ENCODE measurements at places on chromosomes 3 and 15. TPM values are rescaled to one million over a fixed set of nuclear protein-coding genes. Genes with fewer than 3 reads are reported as not detected.

- no peaks in the 10 kb centered on the region for H3K36me3 ChIP-seq
- H3K4me3 ChIP-seq: no peak overlapping the region
- DNase-seq: no peak
- H3K4me1 ChIP-seq: no peaks in the 10 kb centered on the region
- H3K27ac ChIP-seq: no peak overlapping the region
These were observed 25.3 kb downstream of the ARL14 start for GRCh38 chr3:160702290-160702689.

- H3K27ac ChIP-seq: no peak overlapping the region
- H3K36me3 ChIP-seq: no peaks in the 10 kb centered on the region
- no peaks in the 10 kb centered on the region for H3K4me1 ChIP-seq
- H3K27me3 ChIP-seq: no peaks in the 10 kb centered on the region
- no peak overlapping the region for H3K4me3 ChIP-seq
These were observed 224.0 kb downstream of the CHL1 start for GRCh38 chr3:420584-420983.

DNA sequence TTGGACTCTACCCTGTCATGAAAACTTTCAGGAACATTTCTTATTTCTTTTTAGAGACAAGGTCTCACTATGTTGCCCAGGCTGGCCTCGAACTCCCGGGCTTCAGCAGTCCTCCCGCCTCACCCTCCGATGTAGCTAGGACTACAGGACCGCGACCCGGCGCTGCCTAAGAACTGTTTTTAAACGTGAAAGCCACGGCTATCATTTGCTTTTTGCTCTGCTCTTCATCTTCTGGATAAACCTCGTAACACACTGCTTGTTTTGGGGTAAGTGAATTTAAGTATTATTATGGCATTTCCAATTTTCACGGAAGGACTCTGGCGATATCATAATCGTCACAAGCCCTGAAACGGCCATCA lies 14.3 kb upstream of the CCNL1 start:
- DNase-seq: no peak
- peak overlapping the region; percentile 98 for H3K27ac ChIP-seq
- H3K27me3 ChIP-seq: no peaks in the 10 kb centered on the region
- H3K4me3 ChIP-seq: peak overlapping the region; percentile 81
- peaks cover 25% of the 10 kb centered on the region for H3K4me1 ChIP-seq

GRCh38 chr3:10206166-10206511 lies 41.4 kb downstream of the IRAK2 start:
- no peaks in the 10 kb centered on the region for H3K27me3 ChIP-seq
- no peaks in the 10 kb centered on the region for H3K4me1 ChIP-seq

- no peaks in the 10 kb centered on the region for H3K4me1 ChIP-seq
- no peaks in the 10 kb centered on the region for H3K27me3 ChIP-seq
- DNase-seq: no peak
- H3K27ac ChIP-seq: no peak overlapping the region
- H3K4me3 ChIP-seq: no peak overlapping the region
- H3K36me3 ChIP-seq: no peaks in the 10 kb centered on the region
These were observed 10.7 kb upstream of the BBX start for GRCh38 chr3:107512108-107512507.

Gene TMEM266
- 0.11 TPM for total RNA-seq

Gene TMEM212
- not detected for total RNA-seq

Data from CD8-positive, alpha-beta memory T cell (primary cell).